ENCODE measurements at places on chromosomes 13 and 19.

- no peak for DNase-seq
Observed at GRCh38 chr13:52832313-52832712, 16.1 kb downstream of the PCDH8 start.

DNA sequence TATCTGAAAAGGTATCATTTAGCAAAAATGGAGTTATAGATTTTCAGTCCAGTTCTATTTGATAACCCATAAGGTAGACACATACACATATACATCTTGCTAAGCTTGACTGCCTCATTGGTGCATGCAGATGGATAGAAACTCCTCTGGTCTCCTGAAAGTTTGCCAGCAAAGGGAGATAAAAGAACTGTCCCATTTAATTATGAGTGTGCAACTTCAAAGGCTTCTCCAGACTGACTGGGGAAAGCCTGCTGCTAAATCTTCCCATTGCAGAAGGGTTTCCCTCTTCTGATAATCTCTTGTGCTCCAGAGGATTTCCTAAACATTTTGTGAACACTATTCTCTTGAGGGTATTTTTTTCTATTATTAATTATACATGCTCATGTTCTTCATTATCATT lies 131.9 kb downstream of the ITGBL1 start:
- no peak for DNase-seq

DNA sequence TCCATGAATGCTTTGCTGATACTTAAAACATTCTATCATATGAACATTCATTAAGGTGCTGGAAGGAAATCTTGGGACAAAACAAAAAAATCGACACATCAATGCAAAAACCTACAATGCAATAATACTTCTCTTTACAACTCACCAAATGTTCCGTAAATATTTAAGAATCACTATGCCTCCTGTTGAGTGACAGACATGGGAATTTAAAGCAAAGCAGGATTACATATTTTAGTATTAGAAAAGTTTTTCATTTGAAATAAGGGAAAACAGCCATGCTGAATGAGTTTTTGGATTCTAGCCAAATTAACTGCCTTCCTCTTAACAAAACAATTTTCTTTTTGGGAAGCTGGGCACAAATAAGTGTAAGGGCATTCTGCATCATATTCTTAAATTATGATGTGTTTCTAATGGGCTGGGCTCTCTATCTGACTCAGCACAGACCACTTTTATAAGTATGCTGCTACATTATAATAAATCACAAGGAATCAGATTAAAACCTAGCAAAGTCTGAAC lies 93.7 kb downstream of the RBM26 start:
- no peak for DNase-seq

DNA sequence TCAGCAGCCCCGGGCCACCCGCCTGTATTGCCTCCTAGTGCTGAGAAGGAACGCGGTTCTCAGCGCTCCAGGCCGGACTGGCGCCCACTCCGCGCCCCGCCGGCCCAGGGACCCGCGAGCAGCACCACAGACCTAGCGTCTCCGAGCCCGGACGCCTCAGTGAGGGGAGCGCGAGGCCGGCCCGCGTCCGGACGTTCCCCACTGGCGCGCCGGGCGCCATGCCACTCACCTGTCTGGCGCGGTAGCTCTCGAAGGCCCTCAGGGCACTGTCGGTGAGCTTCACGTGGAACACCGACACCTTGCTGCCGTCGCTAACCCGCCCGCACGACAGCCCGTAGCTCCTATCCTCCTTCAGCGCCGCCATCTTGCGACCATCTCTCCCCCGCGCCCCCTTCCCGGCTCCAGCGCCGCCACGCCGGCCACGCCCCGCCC lies at the start of gene ELL:
ELL (minus strand) TSS at position 379 of the 432 bp plus-strand sequence; CDS start at position 364, 15 bp downstream.
- no peak for DNase-seq

DNA sequence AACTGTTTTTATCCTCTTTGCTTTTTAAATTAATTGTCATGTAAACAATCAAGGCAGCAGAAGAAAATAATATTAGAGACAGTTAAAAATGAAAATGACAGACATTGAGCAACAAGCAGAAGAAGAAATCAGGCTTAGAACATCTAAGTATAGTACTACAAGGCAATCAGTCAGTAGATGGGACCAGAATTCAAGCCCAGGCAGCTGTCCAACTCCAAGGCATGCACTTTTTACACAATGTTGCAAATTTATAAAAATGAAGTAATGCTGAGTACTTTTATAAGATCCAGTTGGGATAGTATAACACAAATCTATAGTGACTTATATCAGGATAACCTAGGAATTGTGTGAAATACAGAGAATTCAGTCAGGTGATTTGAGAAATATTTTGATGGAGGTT lies 2815.8 kb downstream of the PCDH9 start:
- no peak for DNase-seq

DNA sequence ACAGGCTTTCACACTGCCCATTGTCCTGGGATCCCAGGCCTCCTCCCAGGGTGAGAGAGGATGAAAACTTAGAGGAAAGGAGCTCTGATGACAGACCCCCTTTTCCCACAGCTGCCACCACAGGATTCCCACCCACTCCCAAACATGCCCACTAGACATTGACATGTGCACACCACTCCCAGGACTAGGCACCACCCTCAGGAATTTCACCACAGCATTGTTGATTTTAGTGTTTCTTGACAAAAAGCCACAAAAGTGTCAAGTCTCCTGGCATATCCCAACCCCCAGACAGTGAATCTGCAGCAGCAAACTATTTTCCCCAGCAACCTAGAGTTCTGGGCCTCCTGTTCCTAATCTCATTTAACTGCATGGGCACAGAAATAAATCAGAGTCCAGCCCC lies 10.1 kb downstream of the ZNF714 start:
- no peak for DNase-seq

DNA sequence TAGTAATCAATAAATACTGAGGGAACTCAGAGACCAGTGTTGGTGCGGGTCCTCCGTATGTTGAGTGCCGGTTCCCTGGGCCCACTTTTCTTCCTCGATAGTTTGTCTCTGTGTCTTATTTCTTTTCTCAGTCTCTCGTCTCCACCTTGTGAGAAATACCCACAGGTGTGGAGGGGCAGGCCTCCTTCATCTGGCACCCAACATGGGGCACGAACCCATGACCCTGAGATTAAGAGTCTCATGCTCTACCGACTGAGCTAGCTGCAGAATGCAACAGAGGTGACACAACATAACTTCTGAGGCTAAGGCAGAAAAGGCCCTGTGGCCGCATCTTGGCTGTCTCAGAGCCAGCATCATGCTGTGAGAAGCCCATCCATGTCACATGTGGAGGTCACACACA lies 5.3 kb upstream of the ZNF613 start:
- no peak for DNase-seq
